ENCODE measurements at places on chromosomes 16 and 17. TPM values are rescaled to one million over a fixed set of nuclear protein-coding genes. Genes with fewer than 3 reads are reported as not detected.

Gene EEF2K
- 38.3 TPM for total RNA-seq

Gene ATP1B2
- total RNA-seq: 5.3 TPM

Gene MYH4
- total RNA-seq: not detected

Gene COX10
- total RNA-seq: 40.2 TPM

Gene SLC13A2
- not detected for total RNA-seq

Gene ARL17B
- total RNA-seq: 11.0 TPM

Gene SMARCE1
- 72.0 TPM for total RNA-seq

Gene DPEP2
- total RNA-seq: 2.7 TPM

Gene KRTAP3-1
- total RNA-seq: not detected

Gene CTRB2
- not detected for total RNA-seq

Gene NPB
- 0.14 TPM for total RNA-seq

Gene NACA2
- not detected for total RNA-seq

Gene STH
- not detected for total RNA-seq

Gene NPIPB4
- total RNA-seq: 47.6 TPM

Gene SPATA22
- total RNA-seq: not detected

Gene MLYCD
- 34.5 TPM for total RNA-seq

Gene ABCA8
- total RNA-seq: 74.3 TPM

Gene CACNB1
- 8.2 TPM for total RNA-seq

Gene PIMREG
- 0.54 TPM for total RNA-seq

Gene GRB7
- total RNA-seq: 1.3 TPM

Gene CACNA1G
- total RNA-seq: 9.2 TPM

Gene C1QL1
- total RNA-seq: 1.6 TPM

Gene CALB2
- total RNA-seq: 1.7 TPM

Gene HSPB9
- total RNA-seq: 0.20 TPM

Gene CX3CL1
- total RNA-seq: 14.2 TPM

Gene KCTD19
- not detected for total RNA-seq

Gene MPV17L
- 10.3 TPM for total RNA-seq

Gene CLEC3A
- not detected for total RNA-seq

Gene ITGA3
- 26.2 TPM for total RNA-seq

Gene GNG13
- not detected for total RNA-seq

Gene NUFIP2
- 39.8 TPM for total RNA-seq

Gene SEPTIN12
- total RNA-seq: not detected

Gene CES1
- total RNA-seq: 43.9 TPM

Gene TRIM72
- 0.31 TPM for total RNA-seq
